ENCODE measurements at places on chromosomes 12 and 14.

- H3K27ac ChIP-seq = no peak overlapping the region
- H3K27me3 ChIP-seq = no peaks in the 10 kb centered on the region
- DNase-seq = no peak
Measured at GRCh38 chr14:28661171-28661772, 105.3 kb upstream of the FOXG1 start.

- H3K27ac ChIP-seq = peak overlapping the region; percentile 60
- DNase-seq = no peak
- no peaks in the 10 kb centered on the region for H3K36me3 ChIP-seq
Measured at GRCh38 chr12:91947459-91947858, 198.2 kb downstream of the BTG1 start.

GRCh38 chr14:73744874-73745529, 30.8 kb upstream of the PNMA1 start:
- H3K27ac ChIP-seq = peak overlapping the region; percentile 91
- peaks cover 99% of the 10 kb centered on the region for H3K4me1 ChIP-seq
- no peak for DNase-seq
- H3K27me3 ChIP-seq = no peaks in the 10 kb centered on the region
- peak overlapping the region; percentile 53 for H3K4me3 ChIP-seq

- peaks cover 89% of the 10 kb centered on the region for H3K36me3 ChIP-seq
- no peaks in the 10 kb centered on the region for H3K27me3 ChIP-seq
- no peak for DNase-seq
- H3K27ac ChIP-seq = no peak overlapping the region
- H3K4me1 ChIP-seq = peaks cover 35% of the 10 kb centered on the region
Measured at GRCh38 chr14:69711065-69711464, 55.9 kb upstream of the SRSF5 start.

DNA sequence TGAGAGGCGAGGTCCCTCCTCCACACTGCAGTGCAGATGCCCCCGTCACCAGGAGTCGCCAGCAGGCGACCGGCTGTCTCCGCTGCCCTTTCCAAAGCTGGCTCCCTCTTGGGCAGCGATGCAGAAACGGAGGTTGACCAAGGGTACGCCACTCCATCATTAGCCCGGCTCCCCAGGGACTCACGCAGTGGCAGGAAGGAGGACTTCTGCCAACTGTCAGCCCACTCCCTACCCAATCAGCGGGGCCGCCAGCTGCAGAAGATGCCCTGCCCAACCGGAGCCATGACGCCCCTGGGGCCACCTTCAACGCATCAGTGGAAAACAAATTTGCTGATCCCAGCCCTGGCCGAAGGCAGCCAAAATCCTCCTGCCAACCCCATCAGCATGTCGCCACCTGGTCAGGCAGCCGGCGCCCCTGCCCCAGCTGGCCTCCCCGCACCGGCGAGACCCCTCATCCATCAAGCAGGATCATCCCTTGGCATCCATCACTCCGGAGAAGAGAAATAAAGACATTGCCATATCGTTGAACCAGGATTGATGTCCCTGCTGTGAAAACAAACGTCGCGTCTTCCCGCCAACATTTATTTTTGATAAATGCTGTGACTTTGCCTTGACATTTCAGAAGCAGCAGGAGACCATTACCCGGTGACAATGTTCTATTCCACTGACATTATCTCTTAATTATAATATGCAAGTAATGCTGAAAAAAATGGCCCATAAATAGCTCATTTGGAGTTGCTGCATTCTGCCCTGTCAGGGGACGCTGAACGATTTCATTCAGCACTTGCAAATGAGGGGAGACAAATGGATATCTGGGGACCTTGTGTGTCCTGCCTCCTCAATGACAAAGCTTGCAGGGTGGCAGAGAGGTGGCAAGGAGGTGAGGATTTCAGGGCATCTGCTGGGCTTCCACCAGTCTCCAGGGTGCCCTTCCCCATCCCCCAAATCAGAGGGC, 105.1 kb downstream of the SCARB1 start:
- no peaks in the 10 kb centered on the region for H3K36me3 ChIP-seq
- no peak overlapping the region for H3K4me3 ChIP-seq
- no peak for DNase-seq
- peaks cover 38% of the 10 kb centered on the region for H3K27me3 ChIP-seq
- H3K27ac ChIP-seq = no peak overlapping the region
- peaks cover 4% of the 10 kb centered on the region for H3K4me1 ChIP-seq

DNA sequence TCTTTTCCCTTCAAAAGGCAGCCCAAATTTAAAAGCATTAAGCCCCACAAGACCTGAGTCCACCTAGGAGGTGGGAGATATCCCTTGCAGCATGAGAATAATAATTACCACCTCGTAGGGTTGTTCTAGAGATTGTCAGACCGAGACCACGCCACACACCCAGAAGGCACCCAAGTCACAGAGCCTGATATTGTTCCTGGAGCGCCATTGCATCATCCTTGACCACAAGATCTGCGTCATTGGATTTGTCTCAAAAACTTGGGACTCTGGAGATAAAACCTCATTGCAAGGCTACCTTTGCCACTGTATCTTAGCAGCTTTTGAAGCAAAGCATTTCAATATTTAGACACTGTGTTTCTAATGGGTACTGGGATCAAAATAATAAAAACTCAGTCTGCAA, 29.4 kb upstream of the PPP2R5C start:
- H3K27me3 ChIP-seq = peaks cover 7% of the 10 kb centered on the region
- no peak overlapping the region for H3K27ac ChIP-seq
- no peak overlapping the region for H3K4me3 ChIP-seq
- no peaks in the 10 kb centered on the region for H3K36me3 ChIP-seq

DNA sequence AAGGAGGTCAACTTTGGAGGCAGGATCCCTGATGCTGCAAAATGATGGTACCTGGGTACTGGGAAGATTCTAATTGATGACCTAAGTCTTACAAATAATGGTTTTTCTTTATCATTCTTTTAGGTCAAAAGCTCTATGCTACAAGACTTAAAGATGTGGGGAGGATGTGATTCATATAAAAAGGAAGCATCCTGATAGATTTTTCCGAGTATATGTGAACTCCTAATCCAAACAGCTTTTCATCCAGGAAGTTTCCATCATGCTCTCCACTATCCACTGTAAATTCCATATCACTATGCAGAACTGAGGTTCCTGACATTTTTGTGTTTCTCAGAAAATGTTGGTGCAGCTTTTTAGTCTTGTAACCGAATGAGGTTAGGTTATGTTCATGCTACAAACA, 293.2 kb downstream of the PAWR start:
- H3K4me3 ChIP-seq = no peak overlapping the region
- DNase-seq = no peak
- peaks cover 3% of the 10 kb centered on the region for H3K27me3 ChIP-seq
- H3K27ac ChIP-seq = no peak overlapping the region
- H3K36me3 ChIP-seq = no peaks in the 10 kb centered on the region

- no peaks in the 10 kb centered on the region for H3K36me3 ChIP-seq
- no peaks in the 10 kb centered on the region for H3K4me1 ChIP-seq
- no peak for DNase-seq
- H3K27ac ChIP-seq = no peak overlapping the region
Measured at GRCh38 chr14:42710071-42710470, 1103.4 kb downstream of the LRFN5 start.

- DNase-seq = no peak
- H3K27ac ChIP-seq = no peak overlapping the region
Measured at GRCh38 chr12:2681450-2682205, 113.1 kb upstream of the FKBP4 start.
